Right atrium auricular region (tissue), 2 donors: ENCODE measurements at places on chromosomes 3 and 15. TPM values are rescaled to one million over a fixed set of nuclear protein-coding genes. Genes with fewer than 3 reads are reported as not detected.

The LRRIQ4 gene
- total RNA-seq: not detected

The GMPS gene
- 22.9 TPM for total RNA-seq

The ECE2 gene
- total RNA-seq: not detected

The CLDN16 gene
- 0.16 TPM for total RNA-seq

The ATG3 gene
- 57.5 TPM for total RNA-seq

The FGF12 gene
- 218 TPM for total RNA-seq

The OR5K3 gene
- total RNA-seq: not detected
